ENCODE measurements at places on chromosomes 16 and 17.

DNA sequence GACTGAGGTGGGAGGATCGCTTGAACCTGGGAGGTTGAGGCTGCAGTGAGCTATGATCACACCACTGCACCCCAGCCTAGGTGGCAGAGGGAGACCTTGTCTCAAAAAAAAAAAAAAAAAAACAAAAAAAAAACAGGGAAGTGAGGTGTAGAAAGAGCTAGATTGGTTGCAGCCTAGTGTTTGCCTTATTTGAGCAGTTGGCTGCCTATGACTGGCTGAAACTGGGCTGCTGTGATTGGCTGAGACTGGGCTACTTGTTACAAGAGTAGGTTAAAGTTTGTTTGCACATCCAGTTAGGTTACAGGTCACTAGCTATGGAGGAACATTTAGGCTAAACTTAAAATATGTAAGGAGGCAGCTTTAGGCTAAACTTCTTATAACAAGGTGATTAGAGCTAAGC lies 5.7 kb downstream of the DHRS7B start:
- no peak for DNase-seq

DNA sequence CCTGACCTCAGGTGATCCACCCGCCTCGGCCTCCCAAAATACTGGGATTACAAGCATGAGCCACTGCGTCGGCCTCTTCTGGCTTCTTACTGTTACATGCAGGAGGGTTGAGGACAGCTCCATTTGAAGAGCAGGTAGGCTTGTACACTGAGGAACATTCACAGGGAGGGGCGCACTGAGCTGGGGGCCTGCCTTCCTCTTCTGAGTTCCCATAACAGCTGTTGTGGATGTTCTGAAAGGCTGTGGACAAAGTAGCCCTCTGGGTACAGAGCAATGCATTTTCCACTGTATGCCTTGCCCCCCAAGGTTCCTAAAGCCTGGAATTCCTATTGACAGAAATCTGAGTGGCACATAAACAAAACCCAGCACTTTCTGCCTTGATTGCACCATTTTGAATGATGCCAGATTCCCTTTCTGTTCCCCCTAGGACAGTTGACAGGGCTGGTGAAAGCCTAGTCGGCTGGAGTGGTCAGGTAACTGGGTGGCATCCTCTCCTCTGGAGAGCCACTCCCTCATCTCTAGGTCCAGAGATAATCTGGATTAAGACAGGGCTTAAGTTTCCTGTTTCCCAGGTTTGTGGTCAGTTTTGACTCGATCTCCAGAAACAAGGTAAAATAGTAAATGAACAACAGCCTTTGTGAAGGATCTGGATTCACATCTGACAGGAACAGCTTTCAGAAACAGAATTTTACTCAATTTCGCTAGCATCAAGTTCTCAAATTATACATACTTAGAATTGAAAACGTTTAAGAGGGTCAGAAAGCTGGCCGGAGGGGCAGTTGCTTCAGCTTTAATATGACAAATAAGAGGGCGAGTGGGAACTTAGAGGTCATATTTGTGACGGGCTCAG lies 1.3 kb upstream of the CDK5R1 start:
- no peak for DNase-seq

DNA sequence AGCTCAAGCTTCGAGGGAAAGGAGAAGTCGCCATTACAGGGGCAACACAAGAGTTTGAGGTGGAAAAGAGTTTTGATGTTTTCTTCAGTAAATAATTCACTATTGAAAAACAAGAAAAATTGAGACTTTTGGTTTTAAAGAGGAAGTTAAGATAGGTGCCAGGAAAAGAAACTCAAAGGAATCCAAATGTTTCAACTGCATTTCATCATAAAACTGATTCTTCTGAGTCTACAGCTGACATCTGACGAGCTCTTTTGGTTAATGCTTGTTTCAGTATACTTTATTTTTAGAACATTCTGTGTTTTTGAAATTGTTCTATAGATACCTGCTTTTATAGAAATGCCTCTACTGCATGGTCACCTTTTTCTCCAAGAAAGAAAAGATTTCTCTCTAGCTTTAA lies 54.0 kb downstream of the ERN1 start:
- no peak for DNase-seq

DNA sequence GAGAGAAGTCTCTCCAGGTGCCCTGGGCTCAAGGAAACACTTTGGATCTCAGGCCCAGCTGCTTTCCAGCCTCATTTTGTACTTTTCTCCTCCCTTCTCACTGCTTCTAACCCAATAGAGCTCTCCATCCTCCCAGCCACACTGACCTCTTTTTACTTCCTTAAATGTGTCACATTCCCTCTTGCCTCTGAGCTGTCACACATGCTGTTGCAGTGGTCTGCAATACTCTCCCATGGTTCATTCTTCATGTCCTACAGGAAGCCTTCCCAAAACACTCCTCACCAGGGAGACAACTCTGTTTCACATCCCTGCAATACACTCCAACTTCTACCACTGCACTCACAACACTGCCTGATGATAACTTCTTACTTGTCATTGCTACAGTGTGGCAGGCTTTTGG lies 242.1 kb upstream of the DYNLRB2 start:
- no peak for DNase-seq

Data from stimulated activated CD8-positive, alpha-beta memory T cell treated with anti-CD3 and anti-CD28 coated beads, Interleukin-7, amount 100 ng/mL, for 24 hours (primary cell).